Prostate gland (tissue), 2 donors: ENCODE measurements at places on chromosomes 3 and 15.

- no peak for DNase-seq
Measured at GRCh38 chr3:17491601-17492000, 250.8 kb downstream of the TBC1D5 start.

DNA sequence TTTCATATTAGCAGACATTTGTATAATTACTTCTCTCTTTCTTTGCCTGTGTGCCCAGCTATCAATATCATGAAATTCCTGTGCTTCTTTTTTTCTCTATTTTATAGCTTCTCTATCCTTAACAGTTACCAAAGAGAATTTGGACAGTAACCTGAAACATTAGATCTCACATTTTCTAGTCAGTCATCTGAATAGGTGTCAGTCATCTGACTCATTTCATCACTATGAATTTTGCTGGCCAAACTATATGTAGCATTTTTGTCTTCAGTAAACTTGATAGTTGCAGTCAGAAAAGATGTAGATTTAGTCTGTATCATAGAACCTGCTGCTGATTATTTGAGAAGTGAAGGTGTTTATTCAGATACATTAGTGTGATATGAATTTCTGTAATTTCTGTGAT is 52.6 kb downstream of the HMG20A start:
- no peak for DNase-seq

- no peak for DNase-seq
Measured at GRCh38 chr15:100759698-100760356, 119.8 kb upstream of the ALDH1A3 start.

DNA sequence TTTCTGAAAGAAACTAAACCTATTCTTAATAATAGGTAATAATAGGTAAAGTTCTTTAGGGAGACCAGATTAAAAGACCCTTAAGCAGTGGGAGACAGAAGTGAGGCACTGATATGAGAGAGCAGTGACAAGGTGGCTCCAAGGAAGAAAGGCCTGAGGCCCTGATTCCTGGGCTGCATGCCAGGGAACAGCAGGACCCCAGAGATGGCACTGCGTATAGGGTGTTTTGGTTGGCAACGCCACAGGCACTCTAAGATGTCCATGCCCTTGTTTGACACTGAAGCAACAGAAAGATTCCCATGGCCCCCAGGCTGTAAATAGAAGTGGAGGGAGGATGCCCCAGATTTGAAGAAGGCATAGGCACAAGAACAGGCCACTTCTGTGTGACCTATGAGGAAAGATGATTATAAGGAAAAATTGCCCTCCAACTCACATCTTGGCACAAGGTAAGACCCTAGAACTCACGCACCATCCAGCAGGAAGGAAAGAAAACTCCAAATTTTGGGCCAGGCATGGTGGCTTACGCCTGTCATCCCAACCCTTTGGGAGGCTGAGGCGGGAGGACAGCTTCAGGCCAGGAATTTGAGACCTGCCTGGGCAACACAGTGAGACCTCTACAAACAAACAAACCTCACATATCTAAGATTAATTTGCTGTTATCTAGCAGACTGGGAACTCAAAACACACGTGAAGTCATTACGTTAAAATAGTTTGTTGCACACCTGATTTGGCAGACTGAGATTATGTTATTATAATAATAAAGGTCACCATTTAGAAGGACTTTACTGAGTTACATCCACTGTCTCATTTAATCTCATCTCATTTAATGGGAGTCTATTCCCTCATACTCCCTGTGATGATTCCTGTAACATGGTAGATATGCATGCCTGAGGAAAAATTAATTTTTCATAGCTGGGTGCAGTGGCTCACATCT is 10.5 kb upstream of the BLM start:
- no peak for DNase-seq
